ENCODE measurements at places on chromosomes 11 and 22.

GRCh38 chr22:25493794-25494193, 70.7 kb upstream of the GRK3 start:
- DNase-seq, result no peak

DNA sequence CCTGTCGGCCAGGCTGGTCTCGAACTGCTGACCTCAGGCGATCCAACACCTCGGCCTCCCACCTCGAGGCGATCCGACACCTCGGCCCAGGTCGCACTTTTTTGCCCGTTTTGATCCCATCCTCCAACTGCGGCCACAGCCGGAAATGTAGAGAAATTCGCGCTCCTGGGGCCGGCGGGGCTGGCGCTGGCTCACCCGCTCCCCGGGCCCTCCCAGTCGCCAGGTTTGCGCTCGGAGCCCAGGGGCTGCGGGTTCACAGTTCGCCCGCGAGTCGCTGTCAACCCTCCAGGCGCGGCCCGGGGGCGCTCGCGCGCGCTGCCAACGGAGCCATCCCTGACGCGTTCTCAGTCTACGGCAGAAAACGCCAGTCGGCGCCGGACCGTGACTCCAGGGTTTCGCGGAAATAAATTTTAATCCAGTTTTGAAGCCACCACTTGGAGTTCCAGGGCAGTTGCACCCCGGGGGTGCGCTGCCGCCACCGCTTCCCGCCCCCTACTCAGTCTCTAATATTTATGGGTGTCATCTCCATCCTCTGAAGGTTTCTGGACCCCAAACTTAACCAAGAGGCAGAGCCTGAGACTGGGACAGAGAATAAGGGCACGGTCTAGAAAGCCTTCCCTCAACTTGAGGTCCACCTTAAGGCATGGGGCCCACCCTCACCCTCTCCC, 1.5 kb upstream of the KLHDC7B start:
- DNase-seq, result peak; percentile 93

DNA sequence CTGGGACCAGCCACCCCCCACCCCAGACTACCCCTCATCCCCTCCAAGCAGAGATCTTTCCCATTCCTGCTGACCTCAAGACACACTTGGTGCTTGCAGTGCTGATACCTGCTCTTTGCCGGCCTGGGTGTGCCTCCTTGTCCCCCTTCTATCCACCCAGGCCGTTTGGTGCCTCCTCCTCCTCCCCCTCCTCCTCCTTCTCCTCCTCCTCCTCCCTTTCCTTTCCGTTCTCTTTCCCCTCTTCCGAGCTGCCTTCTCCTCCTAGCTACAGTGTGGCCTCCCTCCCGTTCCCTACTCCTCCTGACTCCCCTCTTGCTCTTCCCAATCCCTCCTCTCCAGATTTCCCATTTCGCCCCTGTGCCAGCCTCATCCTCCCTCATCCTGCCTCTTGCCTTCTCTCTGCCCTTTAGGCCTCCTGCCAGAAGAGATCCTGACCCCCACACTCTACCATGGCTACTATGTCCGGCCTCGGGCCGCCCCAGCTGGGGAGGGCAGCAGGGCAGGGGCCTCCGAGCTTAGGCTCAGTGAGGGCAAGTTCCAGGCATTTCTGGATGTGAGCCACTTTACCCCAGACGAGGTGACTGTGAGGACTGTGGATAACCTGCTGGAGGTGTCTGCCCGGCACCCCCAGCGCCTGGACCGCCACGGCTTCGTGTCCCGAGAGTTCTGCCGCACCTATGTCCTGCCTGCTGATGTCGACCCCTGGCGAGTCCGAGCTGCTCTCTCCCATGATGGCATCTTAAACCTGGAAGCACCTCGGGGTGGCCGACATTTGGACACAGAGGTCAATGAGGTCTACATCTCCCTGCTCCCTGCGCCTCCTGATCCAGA, 712 bp downstream of the HSPB2 start:
- DNase-seq, result no peak

GRCh38 chr11:328012-328411, 7.4 kb upstream of the IFITM3 start:
- no peak for DNase-seq

DNA sequence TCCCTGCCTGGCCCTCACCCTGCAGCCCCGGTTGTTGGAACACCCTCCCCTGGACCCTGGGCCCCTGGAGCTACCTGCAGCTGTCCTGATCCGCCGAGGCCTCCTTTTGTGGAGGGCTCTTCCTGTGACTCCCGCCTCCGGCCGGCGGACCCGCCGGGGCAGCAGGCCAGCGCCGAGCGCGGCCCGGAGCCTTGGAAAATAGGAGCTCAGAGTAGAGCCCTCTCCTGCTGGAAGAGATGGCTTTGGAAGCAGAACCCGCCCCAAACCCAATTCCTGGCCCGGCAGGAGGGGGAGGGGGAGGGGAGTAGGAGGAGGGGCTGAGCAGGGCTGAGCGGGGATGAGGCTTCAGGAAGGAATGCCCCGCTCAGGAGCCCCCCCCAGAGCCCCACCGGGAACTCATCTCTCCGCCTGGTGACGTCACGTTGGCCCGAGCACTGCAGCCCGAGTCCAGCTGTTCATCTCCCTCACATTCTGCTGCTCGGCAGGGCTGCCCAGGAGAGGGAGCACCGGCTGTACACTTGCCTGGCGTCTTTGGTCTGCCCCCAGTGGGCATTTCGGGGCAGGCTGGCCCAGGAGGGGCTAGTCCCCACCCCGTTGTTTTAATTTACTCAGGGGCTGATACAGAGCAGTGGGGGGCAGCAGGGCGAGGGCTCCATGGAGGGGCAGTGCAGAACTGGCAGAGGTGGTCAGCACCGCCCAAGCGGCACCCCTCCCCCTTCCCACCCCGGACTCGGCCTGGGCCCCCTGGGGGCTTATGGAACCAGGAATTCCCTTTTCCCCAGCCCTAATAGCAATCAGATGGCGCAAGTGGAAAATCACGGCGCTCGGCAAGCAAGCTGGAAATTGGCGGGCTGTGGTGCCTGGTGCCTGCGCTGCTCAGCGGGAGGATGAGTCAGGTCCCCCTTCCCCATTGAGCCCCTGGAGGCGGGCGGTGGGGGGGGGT, at the start of gene MRGPRF:
Gene MRGPRF, minus strand, starts transcription at position 238 of the 943 bp plus-strand sequence. CDS start 3,345 bp downstream, outside the sequence.
- peak; percentile 66 for DNase-seq

DNA sequence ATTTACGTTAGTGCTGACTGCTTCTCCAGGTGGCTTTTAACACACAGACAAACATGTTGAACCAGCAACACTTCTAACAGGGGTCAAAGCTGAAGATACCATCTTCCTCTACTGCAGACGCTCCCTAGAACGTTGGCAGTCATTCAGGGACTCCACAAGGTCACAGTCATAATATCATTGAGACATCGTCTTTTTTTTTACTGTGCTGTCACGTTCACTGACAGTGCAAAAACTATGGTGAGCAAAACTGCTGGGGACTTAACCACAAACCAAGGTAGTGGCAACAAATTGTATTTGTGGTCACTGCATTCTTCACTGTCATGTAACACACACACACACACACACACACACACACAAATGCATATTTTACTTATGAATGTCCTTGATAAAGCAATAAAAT, 244.9 kb downstream of the CASP12 start:
- no peak for DNase-seq

- peak; percentile 29 for DNase-seq
These were observed 67.1 kb upstream of the WNT7B start for GRCh38 chr22:46043816-46044620.

DNA sequence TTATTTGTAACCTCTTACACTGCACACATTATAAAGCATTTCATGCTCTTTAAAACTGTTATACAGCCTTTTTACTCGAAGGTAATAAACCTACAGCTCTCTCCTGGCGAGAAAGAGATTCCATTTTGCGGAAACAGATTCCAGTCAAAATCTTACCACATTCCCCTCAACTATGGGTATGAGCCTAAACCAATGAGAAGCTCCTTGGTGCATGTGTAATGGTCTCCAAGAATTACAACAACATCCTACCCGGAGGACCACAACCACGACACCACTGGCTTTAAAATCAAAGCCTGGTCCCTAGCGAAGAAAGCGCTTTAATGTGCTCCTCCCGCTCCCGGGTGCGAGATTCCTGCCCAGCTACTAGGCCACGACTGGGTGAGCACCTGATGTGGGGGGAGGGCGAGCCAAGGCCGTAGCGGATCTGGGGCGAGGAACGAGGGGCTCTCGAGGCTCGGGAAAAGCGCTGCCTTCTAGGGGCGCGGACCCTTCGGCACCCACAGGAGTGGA, 821 bp downstream of the CELF1 start:
- peak; percentile 39 for DNase-seq

DNA sequence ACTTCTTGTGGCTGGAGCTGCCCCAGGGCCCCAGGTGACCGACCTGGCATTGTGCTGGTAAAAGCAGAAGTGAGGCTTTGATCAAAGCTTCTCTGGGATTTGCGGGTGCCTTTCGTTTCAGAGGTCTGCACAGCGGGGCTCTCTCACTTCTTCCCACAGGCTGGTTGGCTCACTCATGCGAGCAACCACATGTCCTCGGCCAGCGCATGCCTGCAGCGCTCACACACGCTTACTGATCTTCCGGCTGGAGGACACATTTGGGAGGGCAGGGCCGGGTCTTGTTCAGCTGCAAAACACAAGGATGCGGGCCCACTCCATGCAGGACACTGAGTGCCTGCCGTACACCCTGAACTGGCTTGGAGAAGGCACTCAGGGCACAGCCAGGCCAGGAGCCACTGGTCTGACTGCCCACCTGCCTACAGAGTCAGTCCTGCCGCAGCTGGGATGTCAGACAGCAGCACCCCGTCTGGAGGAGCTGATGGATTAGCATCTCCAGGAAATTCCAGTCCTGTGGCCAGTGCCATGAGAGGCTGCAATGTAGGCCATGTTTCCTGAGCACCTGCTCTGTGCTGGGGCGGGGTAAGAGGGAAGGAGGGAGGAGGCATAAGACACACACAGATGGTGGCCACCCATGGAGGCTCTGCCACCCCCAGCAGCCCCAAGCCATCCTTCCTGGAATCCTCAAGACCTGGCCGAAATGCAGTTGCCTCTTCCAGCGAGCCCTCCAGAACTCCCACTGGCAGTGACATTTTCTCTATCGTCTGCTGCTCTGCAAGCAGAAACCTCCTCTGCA, 1383.2 kb downstream of the BRD1 start:
- no peak for DNase-seq

DNA sequence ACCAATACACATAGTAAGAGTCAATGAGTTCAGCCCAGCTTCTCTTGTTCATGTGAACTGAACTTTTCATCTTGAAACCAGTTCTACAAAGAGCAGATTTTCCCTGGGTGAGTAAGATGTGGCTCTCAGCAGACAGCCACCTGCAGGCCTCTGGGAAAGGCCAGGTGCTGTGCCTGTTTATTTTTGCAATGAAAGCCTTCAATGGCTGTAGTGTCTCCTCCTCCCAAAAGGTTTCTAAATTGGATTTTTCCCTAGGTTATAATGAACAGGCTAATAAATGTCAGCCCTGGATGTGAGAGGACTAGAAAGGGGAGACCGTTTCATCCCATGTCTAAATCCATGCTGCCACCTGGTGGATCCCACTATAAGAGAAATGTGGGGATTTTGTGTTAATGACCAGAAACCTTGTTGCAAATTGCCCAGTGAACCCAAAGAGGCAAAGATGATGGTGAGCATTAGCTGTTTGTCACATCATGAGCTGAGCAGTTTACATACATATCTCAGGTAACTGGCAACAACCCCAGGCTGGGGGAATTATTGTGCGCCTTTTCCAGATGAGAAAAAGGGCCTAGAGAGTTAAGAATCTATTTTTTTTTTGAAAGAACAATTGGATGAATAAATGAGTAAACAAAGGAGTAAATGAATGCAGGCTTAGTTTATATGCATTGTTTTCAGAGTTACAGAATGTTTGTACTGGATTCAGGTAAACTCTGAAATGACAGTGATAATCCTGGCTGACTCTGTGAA, 12.7 kb downstream of the C11orf91 start:
- peak; percentile 62 for DNase-seq

GRCh38 chr11:9646324-9646723, 17.6 kb upstream of the SWAP70 start:
- DNase-seq, result no peak

GRCh38 chr11:102320679-102321078, 3.4 kb downstream of the BIRC3 start:
- no peak for DNase-seq

DNA sequence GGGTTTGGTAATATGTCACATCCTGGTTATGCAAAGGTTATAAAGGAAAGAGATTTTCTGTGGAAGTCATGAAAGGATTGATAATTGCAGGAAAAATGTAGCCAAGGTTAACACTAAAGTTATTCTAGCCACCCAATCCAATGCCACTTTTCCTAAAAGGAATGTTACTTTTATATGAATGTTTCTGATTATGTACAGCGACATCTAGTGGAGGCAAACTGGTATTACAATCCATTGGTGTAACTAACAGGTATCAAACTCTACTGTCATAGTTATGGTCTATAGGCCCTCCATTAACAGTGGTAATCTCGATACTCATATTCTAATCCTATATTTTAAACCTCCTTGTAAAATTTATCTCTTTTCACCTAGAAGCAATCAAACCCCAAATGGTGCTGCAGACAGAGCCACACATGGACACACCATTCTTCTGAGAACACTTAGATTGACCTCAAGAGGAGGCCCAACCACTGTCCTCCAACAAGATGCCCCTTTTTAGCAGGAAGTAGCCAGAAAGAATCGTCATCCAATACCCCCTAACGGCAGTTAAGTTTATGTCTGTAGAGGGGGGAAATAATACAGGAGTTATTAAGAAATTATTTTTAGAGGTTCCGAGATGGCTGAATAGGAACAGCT, 74.9 kb upstream of the RAG2 start:
- DNase-seq, result no peak

GRCh38 chr11:60798631-60799030, 13.5 kb downstream of the MS4A10 start:
- DNase-seq, result no peak

GRCh38 chr11:118530180-118530682, 761 bp upstream of the TMEM25 start:
- no peak for DNase-seq

DNA sequence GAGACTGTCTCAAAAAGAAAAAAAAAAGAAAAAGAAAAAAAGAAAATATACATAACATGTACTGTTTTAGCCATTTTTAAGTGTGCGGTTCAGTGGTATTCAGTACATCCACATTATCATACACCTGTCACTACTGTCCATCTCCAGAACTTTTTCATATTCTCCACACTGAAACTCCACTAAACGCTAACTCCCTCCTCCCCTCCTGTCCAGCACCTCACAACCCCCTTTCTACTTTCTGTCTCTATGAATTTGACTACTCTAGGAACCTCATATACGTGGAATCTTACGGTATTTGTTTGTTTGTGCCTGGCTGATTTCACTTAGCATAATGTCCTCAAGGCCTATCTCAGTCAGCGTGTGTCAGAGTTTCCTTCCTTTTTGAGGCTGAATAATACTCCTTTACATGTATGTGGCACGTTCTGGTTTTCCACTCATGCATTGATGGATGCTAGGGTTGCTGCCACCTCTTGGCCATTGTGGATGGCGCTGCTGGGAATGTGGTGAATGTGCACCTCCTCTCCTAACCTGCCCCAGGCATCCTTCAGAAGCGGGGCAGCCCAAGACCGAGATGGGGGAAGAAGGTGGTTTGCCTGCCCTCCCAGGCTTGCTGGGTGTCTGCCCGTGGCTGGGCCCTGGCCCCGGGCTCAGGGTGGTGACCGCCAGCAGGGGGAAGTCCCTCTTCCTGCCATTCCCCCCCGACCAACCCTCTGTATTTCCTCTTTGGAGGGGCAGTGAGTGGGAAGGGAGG, 60.5 kb downstream of the BCR start:
- peak; percentile 62 for DNase-seq

GRCh38 chr11:15113381-15113780, 1.3 kb upstream of the INSC start:
- no peak for DNase-seq
